Stimulated activated CD8-positive, alpha-beta memory T cell treated with anti-CD3 and anti-CD28 coated beads, Interleukin-7, amount 100 ng/mL, for 4 hours (primary cell): ENCODE measurements at places on chromosomes 1 and 21.
A peak's percentile ranks its signal among the peaks of the same experiment; 100 is the strongest.

DNA sequence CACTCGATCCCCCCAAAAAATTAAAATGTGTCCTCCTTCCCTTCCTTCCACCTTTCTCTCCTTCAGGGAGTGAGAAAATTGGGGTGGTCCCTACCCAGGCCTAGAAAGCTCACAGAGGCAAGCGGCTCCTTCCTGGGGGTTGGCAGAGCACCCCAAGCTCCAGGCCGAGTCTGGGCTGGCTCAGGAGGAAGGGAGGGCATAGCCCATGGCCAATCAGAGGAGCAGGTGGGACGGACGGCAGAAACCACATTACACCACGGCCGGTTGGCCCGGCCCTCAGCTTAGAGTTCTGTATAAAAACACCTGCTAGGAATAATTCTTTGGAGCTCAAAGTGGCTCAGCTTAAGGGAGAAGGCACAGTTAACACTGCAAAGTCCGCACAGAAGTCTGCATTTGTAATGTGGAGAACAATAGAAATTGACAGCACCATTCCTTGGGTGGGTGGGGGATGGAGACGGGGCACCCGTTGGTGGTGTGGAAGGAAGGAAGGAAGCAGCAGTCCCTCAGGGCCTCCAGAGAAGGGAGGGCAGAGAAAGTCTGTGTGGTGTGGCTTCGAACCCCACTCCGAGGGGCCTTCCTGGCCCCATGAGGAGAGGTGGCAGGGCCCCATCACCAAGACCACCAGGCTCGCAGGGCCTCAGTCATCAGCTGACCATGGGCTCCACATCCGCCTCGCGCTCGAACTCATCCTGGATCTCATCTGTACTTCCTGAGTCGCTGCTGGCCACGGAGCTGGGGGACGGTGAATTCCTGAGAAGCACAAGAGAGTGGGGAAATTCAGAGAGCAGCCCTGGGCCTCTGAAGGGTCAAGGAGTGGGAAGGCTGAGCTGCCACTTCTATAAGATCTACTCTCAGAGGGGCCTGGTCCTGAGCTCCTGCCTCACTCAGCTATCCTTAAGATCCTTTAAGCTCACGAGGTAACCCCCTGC, 5.8 kb upstream of the ALDH4A1 start:
- DNase-seq: no peak

DNA sequence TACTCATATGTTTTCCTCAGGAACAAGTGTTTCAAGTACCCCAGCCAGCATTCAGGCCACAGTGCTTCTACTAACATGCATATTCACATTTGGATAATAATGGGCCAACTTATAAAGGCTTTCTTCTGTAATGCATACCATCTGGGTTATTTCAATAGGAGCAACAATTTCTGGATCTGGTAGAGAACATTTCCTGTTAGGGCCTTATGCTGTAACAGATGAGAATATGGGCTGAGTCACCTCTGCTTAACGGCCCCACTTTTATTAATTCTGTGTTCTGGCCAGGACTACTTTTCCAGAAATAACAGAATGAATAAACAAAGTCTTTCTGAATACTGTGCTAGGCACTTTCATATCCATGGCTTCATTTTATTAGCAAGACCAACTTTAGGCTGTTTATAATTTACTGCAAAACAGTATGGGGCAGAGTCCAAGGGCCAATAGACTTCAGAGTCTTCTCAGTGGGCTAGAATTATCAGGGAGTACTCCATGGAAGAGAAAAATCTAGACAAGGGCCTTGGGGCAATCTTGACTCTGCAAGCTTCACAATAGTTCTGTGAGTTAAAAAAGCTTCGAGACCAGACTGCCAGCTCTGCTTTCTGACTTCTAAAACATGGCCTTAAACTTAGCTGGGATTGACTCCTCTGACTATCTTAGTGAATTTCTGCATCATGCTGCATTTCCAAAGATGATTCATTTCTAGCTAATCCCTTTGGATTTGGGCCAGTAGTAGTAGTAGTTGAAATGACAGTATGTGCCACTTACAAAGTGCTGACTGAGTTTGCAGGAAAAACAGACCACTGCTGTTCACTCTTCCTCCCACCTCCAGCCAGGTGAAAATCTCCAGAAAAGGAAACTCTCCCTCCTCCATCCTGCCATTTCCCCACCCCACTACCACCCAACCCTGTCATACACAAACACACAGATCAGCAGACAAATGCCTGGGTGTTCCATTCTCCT, 8.2 kb upstream of the SSX2IP start:
- no peak for DNase-seq

- DNase-seq: no peak
Measured at GRCh38 chr1:64887689-64888217, 78.6 kb downstream of the JAK1 start.

DNA sequence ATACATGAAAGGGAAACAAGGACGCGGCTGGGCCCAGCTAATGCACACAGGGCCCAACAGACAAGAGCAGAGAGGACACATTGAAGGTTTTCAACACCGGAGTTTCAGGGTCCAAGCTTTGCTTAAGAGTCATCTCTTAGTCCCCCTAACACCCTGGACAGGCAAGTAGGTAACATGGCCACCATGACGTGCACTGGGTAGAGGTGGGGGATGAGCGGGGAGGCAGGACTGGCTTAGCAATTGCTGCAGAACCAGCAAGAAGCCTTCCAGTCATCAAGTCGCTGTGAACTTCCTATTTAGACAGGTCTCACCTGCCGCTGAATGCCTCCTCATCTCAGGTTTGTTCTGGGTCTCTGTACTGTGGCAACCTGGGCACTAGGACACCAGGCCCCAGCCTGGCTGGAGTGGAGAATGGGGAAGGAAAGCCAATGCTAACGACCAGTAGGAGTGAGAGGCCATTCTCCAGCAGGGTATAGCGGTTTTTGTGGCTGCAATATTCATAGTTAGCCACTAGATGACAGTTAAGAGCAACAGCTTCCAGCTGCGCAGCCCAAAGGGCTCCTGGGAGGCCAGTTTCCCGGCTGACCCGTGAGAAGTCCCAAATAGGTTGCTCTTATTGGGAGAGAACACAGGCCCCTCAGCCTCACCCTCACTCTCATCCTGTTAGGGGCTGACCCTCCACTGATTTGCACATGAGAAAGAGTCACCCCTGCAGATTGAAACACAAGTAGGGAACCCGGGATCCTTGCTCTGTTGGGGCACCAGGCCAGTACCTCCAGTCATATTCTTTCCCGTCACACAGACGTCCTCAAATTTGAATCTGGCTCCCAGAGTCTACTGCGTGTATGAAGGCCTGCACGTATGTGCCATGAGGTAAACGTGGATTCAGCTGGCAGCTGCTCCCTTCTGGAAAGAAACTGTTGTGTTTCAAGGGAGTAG, 6.0 kb upstream of the PIGC start:
- DNase-seq: no peak

DNA sequence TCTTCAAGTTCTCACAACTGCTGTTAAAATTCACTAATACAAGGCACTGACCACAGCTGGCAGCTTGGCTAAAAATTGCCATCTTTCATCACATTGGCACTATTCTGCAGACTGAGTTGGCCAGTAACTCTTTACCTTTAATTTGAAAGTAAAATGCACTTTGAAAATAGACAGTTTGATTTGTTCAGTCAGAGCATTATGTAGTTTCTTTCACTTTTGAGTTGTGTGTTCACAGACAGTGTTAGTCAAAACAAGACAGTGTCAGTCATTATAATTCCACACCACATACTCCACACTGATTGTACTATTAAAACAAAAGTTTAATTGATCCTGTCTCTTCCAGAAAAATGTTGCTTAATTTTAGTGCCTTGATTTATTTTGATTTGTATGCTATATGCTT, 160.7 kb downstream of the SDCCAG8 start:
- DNase-seq: no peak

GRCh38 chr1:67060811-67061218, 6.9 kb upstream of the SLC35D1 start:
- DNase-seq: no peak

- DNase-seq: no peak
Measured at GRCh38 chr1:234320549-234320948, 52.7 kb upstream of the COA6 start.

- no peak for DNase-seq
Measured at GRCh38 chr1:37332126-37332525, 142.3 kb upstream of the ZC3H12A start.

DNA sequence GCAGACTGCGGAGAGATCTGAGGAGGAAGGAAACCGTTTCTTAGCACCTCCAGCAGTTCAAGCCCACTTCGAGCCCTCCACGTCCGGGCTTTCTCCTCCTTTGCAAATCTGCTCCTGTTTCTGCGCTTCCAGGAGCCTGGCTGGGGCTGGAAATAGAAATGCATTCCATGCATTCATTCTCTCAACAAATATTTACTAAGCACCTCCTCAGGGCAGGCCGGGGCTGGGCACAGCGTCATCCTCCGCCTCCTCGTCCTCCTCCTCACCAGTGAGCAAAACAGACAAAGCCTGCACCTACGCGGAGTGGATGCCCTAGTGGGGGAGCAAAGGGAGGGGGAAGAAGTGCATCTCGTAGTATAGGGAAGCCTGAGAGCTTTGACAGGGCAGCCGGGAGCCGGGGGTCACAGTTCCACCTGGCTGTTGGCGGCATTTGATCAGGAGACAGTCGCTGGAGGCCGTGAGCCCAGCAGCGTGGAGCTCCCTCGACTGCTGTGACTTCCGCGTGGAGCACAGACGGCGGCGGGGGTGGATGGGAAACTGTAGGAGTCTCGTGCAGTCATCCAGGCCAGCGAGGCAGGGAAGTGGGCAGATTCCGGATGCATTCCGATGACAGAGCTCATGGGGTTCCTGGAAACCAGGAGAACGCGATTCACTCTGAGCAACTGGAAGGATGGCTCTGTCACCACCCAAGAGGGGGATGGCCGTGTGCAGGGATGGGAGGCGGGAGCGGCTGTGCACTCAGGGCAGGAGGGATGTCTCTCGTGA, 93.5 kb downstream of the SIK1 start:
- no peak for DNase-seq

DNA sequence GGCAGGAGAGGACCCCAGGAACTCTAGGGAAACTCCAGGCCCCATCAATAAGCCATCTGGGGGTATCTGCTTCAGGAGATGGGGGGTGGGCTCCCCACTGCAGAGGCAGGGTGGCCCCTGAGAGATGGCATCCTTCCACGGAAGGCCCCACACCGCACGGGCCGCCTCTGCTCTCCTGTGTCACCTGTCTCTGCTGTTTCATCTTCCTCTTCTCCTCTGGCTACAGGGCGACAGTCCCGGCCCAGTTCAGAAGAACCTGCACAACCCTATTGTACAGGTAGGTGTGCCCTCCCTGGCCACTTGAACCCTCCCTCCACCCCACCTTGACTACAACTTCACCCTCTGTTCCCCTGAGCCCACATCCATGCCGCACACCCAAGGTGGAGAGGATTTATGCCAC, 90.2 kb upstream of the TMEM51 start:
- no peak for DNase-seq

- no peak for DNase-seq
Measured at GRCh38 chr1:236027104-236027503, 37.8 kb downstream of the NID1 start.

- peak; percentile 21 for DNase-seq
Measured at GRCh38 chr21:42164064-42164789, 54.7 kb upstream of the ABCG1 start.

DNA sequence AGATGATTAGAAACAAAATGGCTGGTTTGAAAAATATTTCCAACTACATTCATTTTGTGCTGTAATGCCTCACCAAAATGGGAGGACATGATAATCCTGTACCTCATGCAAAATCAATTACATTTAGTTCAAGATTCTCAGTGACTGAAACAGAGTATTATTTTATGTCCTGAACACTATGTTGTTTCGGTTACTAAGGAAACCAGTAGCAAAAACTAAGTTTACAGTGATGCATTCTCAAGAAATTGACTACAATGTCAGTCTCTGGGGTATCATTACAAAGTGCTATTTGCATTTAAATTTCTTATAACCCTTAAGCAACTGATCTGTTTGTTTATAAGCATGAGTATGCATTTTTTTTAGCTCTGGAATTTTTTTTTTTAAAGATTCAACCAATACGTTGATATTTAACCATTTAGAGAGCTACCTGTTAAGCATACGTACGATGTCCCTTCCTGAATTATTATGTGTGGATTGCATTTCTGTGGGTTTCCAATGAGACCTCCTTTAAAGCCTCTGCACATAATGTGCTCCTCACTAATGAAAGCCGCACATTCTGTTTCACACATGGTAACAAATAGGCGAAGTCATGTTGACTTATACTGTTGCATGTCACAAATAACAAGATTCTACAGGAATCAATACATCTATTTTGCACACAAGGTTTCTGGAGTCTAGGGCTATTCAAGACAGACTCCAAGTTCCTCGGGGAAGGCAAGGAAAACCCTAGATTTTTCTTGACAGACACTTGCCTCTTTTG, 1035.7 kb downstream of the ADGRL2 start:
- DNase-seq: no peak

GRCh38 chr1:157472056-157472701, 80.1 kb downstream of the FCRL5 start:
- DNase-seq: no peak

GRCh38 chr1:162633081-162633762, 958 bp downstream of the DDR2 start:
- DNase-seq: no peak

GRCh38 chr1:236222632-236223031, 59.1 kb downstream of the ERO1B start:
- DNase-seq: no peak

DNA sequence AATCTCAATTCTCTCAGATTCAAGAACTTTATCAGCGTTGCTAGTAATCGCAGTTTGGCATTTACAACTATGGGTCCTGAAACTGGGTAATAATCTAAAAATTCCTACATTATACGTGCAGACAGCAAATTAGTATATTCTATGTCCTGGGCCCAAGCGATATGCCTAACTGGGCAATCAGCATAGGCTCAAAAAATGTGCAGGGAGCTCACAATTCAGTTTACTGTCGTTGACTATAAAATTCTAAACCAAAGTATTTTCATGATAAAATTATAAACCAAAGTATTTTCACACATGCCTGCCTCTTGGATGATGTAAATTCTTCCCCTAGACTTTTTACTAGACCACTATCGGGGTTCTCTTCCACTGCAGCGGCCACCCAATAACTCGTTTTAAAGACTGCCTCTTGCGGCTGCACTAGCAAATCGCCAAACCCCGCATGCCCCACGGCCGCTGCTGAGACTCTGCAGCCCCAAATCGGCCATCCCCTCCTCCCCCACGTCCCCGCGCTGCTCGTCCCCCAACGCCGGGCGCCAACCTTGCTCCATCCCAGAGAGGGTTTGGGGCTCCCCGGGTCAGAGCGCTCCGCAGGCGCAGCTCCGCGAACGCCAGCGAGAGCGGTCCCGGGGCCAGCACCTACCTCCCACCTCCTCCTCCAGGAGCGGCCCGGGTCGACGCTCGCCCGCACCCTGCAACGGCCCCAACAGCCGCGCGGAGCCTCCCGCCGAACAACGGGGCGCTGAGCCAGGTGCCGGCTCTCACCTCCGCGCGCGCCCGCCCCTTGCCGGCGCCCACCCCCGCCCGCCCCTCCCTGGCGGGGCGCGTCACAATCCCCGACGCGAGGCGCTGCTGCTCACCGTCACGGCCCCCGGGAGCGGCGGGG, 506 bp downstream of the SSX2IP start:
- DNase-seq: no peak

- no peak for DNase-seq
Measured at GRCh38 chr1:116380499-116381242, 7.6 kb downstream of the ATP1A1 start.

- no peak for DNase-seq
Measured at GRCh38 chr21:41166884-41167283, 1.1 kb upstream of the BACE2 start.
